Sigmoid colon (tissue), 7 donors: ENCODE measurements at places on chromosomes 4 and X.

DNA sequence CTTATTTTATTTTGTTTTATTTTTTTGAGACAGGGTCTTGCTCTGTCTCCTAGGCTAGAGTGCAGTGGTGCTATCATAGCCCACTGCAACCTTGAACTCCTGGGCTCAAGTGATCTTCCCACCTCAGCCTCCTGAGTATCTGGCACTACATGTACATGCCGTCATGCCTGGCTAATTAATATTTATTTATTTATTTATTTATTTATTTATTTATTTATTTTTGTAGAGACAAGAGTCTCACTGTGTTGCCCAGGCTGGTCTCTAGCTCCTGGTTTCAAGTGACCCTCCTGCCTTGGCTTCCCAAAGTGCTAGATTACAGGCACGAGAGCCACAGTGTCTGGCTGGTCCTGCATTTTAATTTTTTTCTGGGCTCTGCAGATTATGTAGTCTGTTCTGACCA, 84.9 kb upstream of the BCOR start:
- DNase-seq, result no peak

DNA sequence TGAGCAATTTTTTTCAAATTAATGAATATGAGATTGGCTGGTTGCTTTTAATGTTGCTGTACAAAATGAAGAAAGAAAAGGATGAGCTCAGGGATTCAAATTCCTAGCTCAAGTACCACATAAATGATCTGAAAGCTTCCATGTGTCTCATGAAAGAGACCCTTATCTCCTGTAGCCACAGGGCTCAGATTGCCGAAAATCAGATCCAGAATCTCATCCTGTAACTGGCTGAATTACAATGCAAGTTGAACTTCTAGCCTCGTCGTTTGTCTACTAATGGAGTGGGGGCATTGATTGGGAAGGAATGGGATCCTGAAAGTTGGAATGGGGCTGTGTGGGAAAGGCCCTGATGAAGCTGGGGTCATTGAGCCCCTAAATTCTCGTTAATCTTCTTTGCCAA, 143.4 kb upstream of the ATP6AP2 start:
- DNase-seq, result no peak

- no peak for DNase-seq
Measured at GRCh38 chr4:145207934-145208333, 27.5 kb upstream of the OTUD4 start.

DNA sequence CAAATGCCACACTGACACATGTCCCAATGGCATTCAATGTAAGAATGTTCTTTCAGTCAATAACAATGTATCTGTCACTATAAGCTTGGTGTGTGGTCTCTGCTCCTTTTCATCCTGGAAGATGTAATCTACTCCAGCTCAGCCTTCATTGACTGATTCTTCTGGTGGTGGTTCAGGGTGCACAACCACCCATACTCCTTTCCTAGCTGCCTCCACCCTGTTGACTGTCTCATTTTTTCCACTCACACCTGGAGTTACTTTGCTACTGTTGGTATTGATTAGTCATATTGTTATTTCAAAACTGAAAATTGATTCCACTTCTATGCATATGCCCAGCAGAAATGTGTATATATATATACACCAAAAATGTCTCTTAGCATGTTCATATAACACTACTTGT, 140.5 kb downstream of the ASB9 start:
- DNase-seq, result no peak

GRCh38 chrX:132390792-132391191, 98.0 kb downstream of the MBNL3 start:
- DNase-seq, result no peak

DNA sequence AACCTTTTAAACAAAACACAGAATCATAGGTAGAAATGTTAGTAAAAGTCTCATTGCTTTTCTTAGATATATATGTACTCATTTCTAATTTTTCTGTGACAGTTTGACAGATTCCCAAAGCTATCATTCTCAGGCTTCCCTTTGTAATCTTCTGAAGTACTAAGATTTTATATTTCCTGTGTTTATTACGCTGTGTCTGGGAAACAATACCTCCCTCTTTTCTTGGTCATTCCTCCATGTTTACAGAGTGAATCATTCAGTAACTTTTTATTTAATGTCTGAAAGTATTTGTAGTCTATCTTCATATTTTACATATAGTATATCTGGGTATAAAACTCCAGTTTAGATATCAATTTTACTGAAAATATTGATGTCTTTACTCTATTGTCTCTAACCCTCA, 1826.3 kb upstream of the IGFBP7 start:
- no peak for DNase-seq
